ENCODE measurements at places on chromosomes 7 and 10.

DNA sequence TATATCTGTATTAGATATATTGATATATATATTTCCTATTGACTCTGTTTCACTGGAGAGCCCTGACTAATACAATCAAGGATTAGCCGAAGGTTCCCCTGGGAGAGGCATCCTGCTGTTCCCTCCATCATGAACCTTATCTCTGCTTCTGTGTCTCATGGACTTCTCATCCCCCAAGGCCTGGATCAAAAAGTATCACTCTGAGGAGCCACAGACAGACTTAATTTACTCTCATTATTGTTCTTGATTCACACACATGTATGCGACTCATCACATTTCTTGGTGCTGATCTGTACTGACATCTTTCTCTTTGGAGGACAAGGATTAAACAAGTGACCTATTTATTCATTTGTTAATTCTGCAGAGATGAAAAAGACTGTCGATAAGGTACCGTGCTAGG is 550.2 kb downstream of the KCNMA1 start:
- no peak for DNase-seq

DNA sequence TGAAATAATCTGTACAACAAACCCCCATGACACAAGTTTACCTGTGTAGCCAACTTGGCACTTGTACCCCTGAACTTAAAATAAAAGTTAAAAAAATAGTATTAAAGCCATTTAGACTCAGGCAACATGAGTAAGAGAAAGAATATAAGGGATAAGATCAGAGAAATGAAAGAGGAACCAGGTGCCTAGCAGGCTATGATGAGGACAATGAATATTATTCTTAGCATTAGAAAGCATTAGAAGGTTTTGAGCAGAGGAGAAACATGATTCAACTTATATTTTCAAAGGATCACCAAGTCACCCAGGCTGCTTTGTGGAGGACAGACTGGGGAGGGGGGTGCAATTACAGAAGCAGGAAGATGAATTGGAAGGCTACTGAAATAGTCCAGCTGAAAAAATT is 48.1 kb upstream of the TES start:
- no peak for DNase-seq

- no peak for DNase-seq
Measured at GRCh38 chr7:11345621-11346020, 371.9 kb downstream of the PHF14 start.

DNA sequence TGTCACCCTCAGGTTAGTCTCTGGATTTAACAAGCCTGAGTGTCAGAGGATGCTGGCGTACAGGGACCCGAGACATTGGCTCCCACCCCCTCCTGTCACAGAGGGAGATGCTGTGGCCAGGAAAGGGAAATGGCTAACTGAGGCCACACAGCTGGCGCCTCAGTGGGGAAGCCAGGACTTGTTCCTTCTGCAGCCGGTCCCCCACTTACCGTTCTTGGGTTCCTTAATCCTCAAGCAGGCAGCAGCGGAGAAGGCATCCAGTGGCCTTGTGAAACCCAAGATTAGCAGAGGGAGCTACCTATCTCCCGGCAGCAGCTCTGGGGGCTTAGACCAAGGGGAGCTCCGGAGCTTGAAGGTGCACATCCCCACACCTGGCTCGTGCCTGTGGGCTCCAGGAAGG is 65.4 kb downstream of the NEURL1 start:
- DNase-seq: no peak

GRCh38 chr10:69842882-69843281 is 41.2 kb downstream of the COL13A1 start:
- DNase-seq: no peak

- DNase-seq: no peak
Measured at GRCh38 chr10:4670737-4671136, 155.3 kb upstream of the AKR1E2 start.

GRCh38 chr7:11006291-11006690 is 32.6 kb downstream of the PHF14 start:
- DNase-seq: no peak

- peak; percentile 24 for DNase-seq
Measured at GRCh38 chr7:38506756-38507155, 124.4 kb downstream of the AMPH start.

GRCh38 chr7:84190016-84190705 is 4.4 kb downstream of the SEMA3A start:
- DNase-seq: no peak

GRCh38 chr10:91043173-91043910 is 122.5 kb upstream of the ANKRD1 start:
- DNase-seq: no peak

- DNase-seq: no peak
Measured at GRCh38 chr7:100896732-100897608, 1.3 kb upstream of the ACHE start.

DNA sequence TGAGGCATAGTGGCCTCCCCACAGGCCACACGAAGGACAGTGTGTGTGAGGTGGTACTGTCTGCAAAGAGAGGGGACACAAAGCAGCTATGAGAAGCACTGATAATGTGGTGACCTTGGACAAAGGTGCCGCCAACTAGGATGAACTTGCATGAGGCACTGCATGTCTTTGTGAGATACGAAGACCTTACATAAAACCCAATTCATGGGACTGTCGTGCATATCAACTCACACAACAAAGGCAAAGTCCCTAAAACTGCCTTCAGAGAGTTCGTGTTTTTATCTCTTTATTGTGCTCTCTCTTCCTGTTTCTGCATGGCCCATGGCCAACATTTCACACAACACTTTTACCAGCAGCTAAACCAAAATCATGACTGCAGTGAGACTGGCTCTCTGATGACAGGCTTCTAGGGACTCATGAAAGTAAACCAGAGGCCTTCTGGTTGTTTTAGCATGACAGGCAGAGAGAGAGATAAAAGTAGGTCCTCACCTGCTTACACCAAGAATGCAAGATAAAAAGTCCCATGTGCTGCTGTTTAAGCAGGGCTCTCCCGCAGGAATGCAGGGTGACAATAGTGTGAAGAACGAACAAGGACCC is 347.8 kb downstream of the ELMO1 start:
- DNase-seq: no peak

- no peak for DNase-seq
Measured at GRCh38 chr10:59127991-59128390, 48.5 kb upstream of the PHYHIPL start.

DNA sequence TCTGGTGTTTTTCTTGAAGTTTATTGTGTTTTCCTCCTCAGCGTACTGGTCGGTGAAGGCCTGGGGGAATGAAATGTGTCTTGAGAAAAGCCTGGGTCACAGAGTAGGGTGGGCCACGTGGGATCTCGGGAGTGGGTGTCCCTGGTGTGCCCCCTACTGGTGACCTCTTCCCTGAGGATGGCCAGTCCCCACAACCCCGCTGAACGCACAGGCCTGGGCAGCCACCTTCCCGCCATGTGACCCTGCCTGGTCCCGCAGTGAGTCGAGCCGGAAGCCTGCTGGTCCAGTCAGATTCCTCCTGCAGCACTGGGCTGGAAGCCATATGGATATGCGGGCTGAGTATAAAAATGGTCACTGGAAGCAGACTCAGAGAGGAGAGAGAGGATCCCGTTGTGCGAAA is 52.9 kb upstream of the GNA12 start:
- no peak for DNase-seq

GRCh38 chr10:14781763-14782162 is 7.1 kb upstream of the FAM107B start:
- no peak for DNase-seq

DNA sequence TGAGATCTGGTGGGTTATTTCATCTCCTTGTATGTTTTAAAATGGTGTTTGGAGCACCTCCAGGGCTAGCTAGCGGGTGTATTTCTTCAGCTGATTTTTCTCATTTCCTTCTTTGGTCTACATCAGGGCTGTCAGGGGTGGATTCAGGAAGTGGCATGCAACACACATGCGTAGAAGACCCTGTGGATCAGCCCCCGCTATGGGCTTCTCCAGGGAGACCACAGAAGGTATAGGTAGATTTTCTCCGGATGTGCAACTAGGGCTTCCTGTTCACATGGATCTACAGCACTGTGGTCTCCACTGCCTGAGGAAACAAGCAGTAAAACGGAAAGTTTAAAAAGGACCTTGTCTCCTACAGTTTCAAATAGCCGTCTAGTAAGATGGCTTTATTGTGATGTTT is 10.4 kb downstream of the NUB1 start:
- no peak for DNase-seq

DNA sequence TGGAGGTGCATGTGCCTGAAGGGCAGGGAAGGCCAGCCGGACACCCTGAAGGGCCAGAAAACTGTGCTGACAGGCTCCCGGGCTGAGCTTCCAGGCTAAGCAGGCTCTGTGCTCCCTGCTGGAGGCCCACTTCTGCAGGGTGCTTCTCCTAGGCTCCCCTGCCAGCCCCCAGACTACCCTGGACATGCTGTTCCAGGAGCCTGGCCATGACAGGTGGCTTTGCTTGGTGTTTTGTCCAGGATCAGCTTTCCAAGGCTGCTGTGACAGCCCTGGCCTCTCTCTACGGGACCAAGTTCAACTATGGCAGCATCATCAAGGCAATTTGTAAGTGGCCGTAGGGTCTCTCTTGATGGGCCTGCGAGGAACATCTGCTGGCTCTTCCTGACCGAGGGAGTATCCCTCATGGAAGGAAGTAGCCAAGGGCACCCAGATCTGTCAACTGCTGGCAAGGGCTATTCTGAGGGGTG is 5.3 kb downstream of the CPA1 start:
- DNase-seq: no peak

- no peak for DNase-seq
Measured at GRCh38 chr7:48182718-48183369, 11.6 kb downstream of the ABCA13 start.

GRCh38 chr7:153443032-153443701 is 609.0 kb upstream of the DPP6 start:
- DNase-seq: no peak

GRCh38 chr7:21094589-21094988 is 307.9 kb upstream of the SP8 start:
- DNase-seq: no peak

- DNase-seq: no peak
Measured at GRCh38 chr10:84335516-84335915, 7.1 kb downstream of the CCSER2 start.

GRCh38 chr10:11176746-11177145 is 159.1 kb downstream of the CELF2 start:
- DNase-seq: no peak

DNA sequence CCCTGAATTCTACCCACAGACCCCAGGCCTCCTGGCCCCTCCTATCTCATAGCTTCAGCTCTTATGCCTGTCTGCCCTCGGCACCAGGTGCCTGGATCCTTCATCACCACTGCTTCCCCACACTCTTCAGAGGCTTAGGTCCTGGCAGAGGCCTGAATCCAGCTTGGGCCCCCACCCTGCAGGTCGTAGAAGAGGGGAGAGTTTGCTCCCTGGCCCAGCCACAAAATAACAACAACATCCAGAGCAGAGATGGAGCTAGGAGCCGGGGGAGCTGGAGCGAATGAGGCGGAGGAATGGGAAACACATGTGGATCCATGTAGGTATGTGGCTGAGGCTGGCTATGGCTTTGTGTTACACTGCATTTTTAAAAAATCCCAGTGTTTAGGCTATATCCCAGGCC is 7.8 kb upstream of the OPN4 start:
- no peak for DNase-seq

DNA sequence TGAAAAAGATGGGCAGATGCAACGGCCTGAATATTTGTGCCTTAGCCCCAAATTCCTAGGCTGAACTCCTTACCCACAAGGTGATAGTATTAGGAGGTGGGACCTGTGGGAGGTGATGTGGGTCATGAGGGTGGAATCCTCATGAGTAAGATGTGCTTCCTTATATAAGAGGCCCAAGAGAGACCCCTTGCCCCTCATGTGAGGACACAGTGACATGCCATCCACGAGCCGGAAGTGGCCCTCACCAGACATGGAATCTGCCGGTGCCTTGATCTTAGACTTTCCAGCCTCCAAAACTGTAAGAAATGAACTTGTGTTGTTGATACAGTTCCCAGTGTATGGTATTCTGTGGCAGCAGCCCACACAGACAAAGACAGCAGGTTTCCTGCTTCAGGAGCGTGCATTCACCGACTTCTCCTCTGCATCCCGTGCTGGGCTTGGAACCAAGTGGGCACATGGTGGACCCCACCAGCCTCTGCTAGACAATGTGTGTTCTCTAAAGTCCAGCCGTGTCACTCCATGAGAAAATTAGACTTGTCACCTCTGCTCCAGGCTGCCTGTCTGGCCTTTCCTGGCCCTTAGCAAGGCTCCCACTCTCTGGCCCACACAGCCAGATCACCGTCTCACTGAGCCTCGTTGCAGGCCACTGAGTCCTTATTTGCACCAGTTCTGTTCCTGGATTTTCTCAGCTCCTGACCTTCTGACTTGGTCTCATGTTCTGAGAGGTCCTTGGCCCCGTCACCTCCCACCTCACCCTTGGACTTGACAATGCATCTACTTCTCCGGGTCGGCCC is 52.9 kb upstream of the CACUL1 start:
- DNase-seq: no peak

GRCh38 chr10:71132321-71132810 is 80.0 kb upstream of the UNC5B start:
- DNase-seq: no peak

- no peak for DNase-seq
Measured at GRCh38 chr10:34981844-34982243, 108.3 kb downstream of the CUL2 start.

- DNase-seq: no peak
Measured at GRCh38 chr7:86949052-86949778, 110.2 kb downstream of the ELAPOR2 start.

DNA sequence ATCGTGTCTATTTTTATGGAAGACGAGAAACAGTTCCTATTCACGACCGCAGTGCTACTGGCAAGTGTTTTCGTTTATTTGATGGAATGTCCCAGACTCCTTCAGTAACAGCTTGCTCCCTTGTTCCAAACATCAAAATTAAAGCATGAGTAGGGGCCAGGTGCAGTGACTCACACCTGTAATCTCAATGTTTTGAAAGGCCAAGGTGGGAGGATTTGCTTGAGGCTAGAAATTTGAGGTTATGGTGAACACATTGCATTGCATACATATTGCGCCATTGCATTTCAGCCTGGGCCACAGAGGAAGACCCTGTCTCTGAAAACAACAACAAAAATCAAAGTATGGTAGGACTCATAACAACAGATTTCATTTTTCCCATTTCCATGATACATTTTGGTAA is 22.8 kb downstream of the PTTG1IP2 start:
- no peak for DNase-seq

- DNase-seq: no peak
Measured at GRCh38 chr7:2738766-2739549, 51.0 kb downstream of the AMZ1 start.

DNA sequence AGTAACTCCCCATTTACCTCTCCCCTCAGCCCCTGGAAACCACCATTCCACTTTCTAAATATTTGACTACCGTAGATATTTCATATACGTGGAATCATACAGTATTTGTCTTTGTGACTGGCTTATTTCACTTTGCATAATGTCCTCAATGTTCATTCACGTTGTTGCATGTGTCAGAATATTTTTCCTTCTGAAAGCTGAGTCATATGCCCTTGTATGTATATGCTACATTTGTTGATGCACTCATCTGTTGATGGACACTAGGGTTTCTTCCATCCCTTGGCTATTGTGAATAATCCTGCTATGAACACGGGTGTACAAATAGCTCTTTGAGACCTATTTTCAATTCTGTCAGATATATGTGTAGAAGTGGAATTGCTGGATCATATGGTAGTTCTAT is 25.8 kb upstream of the TSPAN13 start:
- no peak for DNase-seq
